ENCODE measurements at places on chromosomes 11 and 22. TPM values are rescaled to one million over a fixed set of nuclear protein-coding genes. Genes with fewer than 3 reads are reported as not detected.

ARHGEF12 gene
- 98.6 TPM for polyA plus RNA-seq

MAPK8IP2 gene
- 1.1 TPM for polyA plus RNA-seq

CFAP300 gene
- 11.2 TPM for polyA plus RNA-seq

DNA sequence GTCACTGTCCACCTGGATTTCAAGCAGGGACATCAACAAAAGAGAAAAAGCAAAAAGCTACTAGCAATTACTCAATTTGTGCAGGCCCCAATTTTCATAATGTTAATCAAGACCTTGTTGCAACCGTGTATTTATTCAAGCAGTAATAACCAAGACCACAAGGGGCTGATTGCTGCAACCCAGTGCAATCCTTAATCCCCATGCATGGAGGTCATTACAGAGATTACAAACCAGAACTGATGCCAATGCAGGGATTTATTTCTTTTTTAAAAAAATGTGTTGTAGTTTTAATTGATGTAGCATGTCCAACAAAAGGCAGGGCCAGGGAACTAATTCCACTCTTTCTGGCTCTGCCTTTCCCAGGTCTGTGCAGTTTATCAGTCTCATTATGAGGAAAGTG, 18.4 kb downstream of the TECTA start:
- no peak for DNase-seq

DNA sequence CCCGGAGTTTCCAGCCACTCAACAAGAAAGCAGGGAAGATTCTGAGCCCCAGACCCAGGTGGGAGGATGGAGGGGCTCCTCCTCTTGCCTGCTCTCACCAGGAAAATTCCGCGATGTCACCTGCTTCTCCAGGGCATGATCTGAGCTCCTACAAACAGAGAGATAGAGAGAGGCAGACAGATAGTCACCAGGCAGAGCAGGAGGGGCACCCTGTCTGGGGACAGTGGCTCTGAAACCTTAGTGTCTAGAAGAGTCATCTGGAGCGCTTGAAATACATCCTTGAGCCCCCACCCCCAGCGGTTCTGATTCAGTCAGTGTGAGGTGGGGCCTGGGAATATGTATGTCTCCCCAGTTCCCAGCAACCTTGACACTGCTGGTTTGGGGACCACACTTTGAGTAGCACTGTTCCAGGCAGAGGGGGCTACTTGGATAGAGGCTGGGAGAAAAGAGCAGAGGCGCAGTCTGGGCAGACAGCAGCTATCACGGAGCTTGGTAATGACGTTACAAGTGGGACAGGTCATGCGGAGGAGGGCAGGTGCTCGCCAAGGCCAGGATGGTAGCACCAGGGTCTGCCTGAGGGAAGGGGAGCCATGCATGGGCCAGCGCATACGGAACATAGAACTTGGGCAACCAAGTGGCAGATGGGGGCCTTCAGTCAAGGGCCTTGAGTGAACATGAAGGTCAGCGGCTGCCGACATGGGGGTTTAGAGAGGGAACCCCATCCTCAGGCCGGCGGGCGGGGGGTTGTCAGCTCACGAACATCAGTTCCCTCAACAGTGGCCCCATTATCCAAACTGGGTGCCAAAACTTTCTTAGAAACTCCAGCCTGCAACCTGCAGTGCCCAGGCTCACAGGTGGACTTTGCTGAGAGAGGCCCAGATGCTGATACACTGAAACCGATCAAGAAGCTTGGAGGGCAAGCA, 60.9 kb upstream of the MYEOV start:
- no peak for DNase-seq

ALDH3B2 gene
- 1.7 TPM for polyA plus RNA-seq

GRCh38 chr11:2585566-2586086, 114.2 kb downstream of the KCNQ1OT1 start:
- DNase-seq, result peak; percentile 24

APOL2 gene
- polyA plus RNA-seq, result 40.8 TPM

P2RX6 gene
- polyA plus RNA-seq, result 2.4 TPM

DNA sequence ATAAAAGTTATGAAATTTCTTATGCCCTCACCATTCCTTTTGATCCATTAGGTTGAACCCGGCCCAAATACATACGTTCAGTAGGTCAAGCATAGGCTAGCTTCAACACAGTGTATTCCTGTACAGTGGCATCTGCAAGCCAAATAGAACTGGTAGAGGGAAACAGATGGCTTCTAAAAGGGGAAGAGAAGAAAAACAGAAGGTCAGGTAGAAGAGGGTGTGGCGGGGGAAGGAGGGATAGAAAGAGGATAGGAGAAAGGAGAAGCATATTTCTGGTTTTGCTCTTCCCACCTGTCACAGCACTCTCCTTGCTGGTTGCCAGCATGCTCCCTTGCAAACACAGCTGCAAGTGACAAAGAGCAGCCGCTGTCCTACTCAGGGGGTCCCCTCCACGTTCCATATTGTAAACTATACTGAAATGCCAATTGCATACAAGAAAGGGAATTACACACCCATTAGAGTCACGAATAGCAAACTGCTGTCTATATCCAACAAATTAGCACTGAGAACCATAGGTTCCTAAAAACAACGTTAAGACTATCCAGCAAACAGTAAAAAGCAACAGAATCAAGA, 71.8 kb downstream of the PHF21A start:
- DNase-seq, result no peak

CYB5R3 gene
- polyA plus RNA-seq, result 153 TPM

ROBO4 gene
- polyA plus RNA-seq, result 61.9 TPM

Measured in left lung (tissue), 14 donors.